ENCODE measurements at places on chromosomes 5 and 9.

- no peak for DNase-seq
Measured at GRCh38 chr5:132467287-132467984, 23.1 kb downstream of the IRF1 start.

DNA sequence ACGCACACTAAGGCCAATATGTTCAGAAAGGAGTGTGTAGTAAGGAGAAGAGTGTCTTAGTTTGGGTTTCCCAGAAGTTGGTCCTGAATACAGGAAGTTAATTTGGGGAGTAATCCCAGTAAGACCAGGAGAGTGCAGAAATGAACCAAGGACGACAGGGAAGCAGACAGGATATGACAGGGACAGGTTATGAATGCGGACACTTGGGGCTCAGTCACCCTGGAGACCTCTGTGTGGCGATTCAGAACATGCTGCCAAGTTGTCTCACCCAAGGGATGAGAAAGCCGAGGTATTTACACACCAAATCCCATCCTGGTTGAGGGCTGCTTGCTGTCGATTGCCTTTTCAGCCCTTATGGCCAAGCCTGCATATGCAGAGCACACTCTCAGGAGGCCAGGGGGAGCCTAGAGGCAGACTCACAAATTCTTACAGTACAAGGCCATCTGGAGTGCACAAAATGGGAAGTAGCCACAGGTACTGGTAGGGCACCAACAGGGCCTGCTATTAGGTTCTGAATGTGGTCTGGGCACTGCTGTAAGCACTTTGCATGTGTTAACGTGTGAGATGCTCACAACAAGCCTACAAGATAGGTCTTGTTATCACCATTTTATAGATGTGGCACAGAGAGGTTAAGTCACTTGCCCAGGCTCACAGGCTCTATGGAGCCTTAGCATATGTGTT, 233.1 kb upstream of the ANKRD55 start:
- DNase-seq: no peak

- DNase-seq: no peak
Measured at GRCh38 chr5:157047898-157048297, 11.0 kb downstream of the HAVCR1 start.

DNA sequence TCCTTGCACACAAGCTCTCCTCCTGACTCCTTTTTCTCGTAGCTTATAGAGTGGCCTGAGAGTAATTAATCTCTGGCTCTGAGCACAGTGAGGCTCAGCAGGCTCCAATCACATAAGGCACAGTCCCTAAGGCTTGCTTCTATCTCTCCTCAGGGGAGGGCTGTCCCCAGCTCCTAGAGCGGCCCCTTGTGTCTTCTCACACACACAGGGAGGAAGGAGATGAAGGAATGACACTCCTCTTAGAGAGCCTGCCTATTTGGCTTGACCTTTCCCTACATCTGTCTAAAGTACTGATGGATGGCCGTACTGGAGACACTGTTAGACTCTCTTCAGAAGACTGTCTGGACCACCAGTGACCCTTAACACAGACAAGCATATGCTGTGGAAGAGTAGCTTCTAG, 12.9 kb downstream of the TAS2R1 start:
- no peak for DNase-seq

DNA sequence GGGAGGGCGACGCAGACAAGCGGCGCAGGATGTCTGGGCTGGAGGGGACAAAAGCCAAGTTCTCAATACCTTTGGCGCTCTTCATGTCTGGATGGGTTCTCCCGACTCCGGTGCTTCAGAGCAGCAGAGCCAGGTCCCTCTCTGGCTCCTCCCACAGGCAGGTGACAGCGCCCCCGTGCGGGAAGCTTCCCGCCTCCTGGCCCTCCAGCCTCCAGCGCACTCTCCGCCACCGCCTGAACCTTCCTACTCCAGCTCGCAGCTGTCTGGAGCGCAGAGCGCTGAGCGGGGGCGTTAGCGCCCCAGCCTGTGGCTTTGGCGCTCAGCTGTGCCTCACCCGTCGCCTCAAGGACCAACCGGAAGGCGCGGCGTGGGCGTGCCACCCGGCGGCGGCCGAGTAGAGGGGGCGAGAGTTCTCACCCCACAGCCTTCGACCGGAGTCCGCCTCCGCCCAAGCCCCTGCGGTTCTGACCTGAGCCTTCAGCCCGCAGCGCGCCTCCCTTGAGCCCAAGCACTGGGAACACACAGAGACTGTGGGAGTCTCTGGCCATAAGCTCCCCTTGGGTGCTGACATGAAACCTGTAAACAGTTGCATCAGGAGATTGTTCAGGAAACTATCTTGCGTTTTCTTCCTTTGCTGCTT, at the start of gene SLCO4C1:
SLCO4C1 (minus strand) TSS at position 107 of the 640 bp plus-strand sequence; CDS start at position 85, 22 bp downstream.
- no peak for DNase-seq

- no peak for DNase-seq
Measured at GRCh38 chr9:96430377-96430776, 12.2 kb upstream of the ZNF367 start.

DNA sequence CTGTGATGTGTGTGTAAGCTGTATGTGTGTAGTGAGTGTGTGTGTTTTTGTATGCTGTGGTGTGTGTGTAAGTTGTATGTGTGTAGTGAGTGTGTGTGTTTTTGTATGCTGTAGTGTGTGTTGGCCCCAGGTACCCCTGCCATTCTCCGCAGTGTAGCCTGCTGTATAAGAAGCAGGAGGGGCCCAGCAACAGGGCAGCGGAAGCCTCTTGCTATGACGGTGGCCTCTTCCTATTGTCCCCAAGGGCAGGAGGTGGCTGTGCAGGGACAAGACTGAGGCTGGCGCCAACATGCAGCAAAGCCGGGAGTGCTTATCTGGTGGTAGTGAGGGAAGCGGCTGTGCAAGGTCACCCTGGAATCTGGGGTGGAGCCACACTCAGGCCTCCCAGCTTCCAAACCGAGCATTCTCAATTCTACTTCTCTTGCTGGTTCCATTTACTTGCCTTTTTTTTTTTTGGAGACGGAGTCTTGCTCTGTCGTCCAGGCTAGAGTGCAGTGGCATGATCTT, 5.1 kb downstream of the SPAAR start:
- no peak for DNase-seq

GRCh38 chr5:58009754-58010153, 450.1 kb downstream of the PLK2 start:
- DNase-seq: no peak

- no peak for DNase-seq
Measured at GRCh38 chr5:157107508-157107907, 1.3 kb downstream of the HAVCR2 start.

- no peak for DNase-seq
Measured at GRCh38 chr5:138054206-138054605, 21.3 kb upstream of the FAM13B start.

GRCh38 chr9:129273136-129273895, 95.3 kb upstream of the IER5L start:
- DNase-seq: no peak

DNA sequence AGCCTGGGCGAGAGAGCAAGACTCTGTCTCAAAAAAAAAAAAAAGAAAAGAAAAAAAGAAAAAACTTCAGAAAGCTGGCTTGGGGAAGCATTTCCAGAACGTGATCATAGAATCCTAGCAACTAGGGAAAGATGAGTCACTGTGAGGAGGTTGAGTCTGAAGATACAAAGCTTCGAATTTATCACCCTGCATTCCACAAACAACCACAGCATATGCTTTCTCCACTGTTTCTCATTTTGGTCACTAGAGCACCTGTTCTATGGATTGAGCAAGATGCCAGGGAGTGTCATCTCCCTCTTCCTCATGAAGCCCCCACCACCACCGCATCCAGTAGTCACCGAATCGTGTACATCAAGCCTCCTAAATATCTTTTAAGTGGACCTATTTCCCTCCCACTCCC, 37.9 kb downstream of the SEMA5A start:
- DNase-seq: no peak

DNA sequence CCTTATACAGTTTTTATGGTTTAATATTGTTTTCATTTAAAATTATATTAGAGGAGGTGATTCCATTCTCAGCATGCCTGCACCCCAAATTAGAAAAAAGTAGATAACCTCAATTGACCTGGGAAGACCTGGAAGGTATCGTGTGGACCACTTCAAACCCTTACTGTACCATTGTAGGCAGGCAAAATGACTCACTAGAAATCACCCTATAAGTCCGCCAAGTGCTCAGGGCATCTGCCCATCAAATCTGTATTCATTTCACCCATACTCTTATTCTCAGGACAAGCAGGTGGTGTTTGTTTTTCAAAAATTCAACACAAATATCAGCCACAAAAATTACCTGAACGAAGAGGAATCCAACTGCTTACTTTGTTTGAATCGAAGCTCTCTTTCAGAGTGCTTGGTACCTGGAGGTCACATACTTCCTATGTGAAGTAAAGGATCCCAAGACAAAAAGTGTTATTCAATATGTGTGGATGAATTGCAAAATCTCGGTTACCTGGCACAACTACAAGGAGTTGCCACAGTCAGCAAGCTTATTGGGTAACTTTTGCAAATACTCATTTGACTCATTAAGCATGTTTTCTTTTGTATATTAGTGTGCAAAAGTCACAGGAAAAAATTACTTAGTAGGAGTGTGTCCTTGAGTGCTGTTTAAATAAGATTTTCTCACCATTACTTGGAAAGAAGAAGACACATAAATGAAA, 216.2 kb downstream of the ENC1 start:
- DNase-seq: no peak

DNA sequence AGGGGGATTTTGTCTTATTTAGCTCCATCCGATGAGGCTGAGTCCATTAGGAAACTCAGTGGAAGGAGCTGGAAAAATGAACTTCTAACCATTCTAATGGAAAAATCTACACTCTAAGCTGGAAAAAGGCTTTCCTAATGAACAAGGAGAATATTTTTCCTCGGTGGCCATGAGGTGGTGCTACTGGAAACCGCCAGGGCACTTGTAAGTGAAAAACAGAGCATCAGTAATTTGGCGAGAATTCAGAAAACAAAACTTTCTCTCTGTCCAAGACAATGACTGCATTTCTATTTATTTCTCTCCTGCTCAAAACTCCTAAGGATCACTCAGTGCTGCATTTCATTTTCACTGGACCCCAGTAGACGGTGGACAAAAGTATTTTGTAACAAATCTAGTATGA, 237.6 kb downstream of the TENT4A start:
- no peak for DNase-seq

- DNase-seq: no peak
Measured at GRCh38 chr5:96279801-96280542, 153.1 kb downstream of the PCSK1 start.

DNA sequence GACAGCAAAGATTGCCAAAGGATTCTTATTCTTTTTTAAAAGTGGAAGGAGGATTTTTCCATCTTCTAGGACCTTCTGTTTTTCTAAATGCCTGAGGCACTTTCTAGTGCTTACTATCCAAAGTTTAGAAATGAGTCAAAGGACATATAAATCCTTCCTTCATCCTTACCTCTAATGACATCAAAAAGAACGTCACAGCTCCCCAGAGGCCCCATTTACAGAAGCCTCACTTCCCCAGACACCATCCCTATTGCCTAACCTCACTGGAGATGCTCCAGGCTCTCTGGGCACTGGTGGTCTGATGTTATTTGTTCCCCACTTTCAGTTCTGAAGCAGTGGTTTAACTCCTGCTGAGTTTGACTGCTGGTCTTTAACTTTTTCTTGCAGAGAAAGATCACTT, 504.3 kb downstream of the AGTPBP1 start:
- DNase-seq: no peak

GRCh38 chr9:114096866-114097612, 2.1 kb downstream of the KIF12 start:
- DNase-seq: no peak

GRCh38 chr5:118692811-118693342, 295.5 kb downstream of the DTWD2 start:
- DNase-seq: no peak

DNA sequence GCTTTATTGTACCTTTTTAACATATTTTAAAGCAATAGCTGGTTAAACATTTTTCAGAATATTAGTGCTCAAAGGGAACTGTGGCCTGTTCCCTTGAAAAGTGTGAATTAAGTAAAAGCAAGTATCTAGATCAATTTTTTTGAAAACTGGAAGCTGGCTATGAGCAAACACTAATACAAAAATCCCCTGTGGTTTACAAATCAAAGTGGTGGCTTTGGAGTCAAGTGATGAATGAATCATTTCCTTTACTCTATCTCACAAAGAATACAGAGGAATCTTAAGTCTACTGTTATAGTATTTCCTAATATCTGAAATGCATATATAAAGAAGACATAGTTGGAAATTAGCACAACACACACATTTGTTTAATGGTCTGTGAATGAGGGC, 212.4 kb upstream of the C9orf72 start:
- no peak for DNase-seq

DNA sequence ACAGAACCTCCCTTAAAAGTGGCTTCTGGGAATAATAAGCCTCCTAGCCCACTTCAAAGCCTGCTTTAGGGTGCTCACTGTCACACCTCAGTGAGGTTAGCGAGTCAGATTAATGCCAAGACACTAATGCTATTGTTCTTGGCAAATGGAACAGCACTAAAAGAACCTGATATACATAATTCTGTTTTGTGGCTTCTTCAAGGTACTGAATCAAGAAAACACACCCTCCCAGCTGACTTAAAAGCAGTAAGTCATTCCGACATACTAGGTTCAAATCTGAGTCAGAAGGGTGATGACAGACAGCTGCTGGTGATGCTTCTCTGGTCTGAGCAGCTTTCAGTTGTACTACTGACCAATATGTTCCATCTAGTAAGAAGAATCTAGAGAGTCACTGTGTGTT, 121.6 kb downstream of the OXCT1 start:
- DNase-seq: no peak

DNA sequence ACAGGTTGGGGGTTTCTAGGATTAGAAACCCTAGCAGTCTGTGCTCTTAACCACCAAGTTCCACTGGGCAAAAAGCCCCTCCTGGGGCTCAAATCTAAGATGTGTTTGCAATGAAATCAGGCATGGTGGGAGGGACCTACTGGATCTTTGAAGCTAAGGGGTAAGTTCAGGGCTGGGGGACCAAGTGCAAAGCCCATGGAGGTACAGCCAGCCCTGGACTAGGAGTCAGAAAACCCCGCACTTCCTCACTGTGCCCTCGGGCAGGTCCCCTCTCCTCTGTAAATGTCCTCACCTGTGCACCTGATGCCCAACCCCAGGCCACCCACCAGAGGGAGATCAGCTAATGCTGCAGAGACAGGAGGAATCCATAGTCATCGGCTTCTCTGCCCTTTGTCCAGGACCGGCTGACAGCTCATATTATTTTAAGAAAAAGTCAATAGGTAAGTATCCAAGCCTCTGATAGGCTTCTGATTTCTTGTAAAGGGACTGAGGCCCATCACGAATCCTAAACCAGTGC, 138.3 kb downstream of the PAX5 start:
- DNase-seq: no peak

- no peak for DNase-seq
Measured at GRCh38 chr9:137817236-137818200, 60.1 kb upstream of the CACNA1B start.

DNA sequence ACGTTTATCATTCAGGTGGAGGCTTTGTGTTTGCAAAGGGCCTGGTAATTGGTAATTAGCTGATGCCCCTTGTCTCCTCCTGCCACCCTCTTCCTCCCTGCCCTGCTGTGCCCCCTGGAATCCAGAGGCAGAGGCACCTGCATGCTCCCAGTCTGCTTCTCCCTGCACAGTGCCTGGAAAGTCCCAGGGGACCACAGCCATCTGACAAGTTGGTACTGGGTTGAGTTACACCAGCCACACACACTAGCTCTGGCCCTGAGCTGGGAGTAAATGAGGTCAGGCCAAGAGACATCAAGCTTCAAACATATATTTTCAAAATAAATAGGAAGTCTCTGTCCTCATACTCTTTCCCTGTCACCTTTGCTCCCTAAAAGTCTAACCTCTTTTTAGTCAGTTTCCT, 56.3 kb downstream of the INSYN2B start:
- DNase-seq: no peak

GRCh38 chr9:132820169-132820944, 57.7 kb downstream of the AK8 start:
- DNase-seq: no peak

Measured in caudate nucleus (tissue), 63 donors.